ENCODE measurements at places on chromosomes 16 and 17.
A peak's percentile ranks its signal among the peaks of the same experiment; 100 is the strongest.

- no peak for DNase-seq
Measured at GRCh38 chr16:84836234-84836647, 16.5 kb downstream of the CRISPLD2 start.

DNA sequence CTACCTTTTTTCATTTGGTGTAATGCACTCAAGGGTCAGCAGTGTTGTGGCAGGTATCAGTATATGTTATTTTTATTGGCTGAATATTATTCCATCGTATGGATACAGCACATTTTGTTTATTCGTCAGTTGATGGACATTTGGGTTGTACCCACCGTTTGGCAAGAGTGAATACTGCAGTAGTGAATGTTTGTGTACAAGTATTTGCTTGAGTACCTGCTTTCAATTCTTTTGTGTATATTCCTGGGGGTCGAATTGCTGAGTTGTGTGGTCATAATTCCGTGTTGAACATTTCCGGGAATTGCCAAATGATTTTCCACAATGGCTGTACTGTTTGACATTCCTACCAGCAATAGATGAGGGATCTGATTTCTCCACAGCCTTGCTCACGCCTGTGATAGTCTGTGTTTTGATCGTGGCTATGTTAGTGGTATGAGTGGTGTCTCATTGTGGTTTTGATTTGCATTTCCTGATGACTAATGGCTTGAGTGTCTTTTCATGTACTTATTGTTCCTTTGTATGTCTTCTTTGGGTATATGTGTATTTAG is 108.4 kb downstream of the OR1D5 start:
- peak; percentile 4 for DNase-seq

DNA sequence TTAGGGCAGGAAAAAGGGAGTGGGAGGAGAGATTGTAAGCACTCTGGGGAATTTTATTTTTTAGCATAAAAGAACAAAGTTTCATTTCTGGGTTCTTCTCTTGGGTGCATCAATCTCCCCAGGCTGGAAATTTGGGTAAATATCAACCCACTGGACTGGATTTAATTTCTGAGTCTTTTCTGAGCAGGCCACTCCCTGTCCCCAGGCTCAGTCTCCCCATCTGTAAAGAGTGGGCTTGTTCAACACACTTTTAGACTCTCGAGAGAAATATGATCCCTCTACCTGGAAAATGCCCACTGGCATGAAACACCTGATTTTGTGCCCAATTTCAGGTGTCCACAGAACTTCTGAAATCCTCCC is 617 bp upstream of the VTN start:
- no peak for DNase-seq

DNA sequence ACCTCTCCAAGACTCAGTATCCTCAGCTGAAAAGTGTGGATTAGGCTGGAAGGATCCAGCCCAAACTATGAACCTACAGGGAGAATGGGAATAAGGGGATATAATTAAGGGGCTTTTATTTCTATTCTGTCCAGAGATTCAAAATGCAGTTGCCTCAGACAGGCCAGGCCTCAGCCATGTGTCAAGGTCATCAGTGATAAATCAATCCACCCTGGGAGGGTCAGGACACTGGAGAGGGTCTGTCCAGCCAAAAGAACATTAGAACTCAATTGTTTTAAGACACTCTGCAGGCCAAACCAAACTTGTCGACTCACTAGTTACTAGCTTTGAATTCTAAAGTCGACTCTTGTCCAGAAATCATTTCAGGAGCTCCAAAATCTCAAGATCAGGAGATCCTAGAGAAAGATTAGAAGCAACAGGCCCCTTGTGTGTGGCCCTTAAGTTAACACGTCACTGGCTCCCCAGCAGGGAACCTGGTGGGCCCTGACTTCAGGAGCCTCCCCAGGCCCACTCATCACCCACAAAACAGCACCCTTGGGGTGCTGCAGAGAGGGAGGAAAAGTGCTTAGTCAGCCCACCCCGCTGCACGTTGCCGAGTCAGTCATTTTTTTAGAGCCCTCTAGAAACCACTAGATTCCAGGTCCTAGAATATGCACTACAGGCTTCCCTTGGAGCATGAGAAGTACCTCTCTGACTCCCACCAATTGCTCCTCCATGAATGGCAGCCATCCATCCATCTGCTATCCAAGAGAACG is 156.8 kb downstream of the XYLT1 start:
- no peak for DNase-seq

DNA sequence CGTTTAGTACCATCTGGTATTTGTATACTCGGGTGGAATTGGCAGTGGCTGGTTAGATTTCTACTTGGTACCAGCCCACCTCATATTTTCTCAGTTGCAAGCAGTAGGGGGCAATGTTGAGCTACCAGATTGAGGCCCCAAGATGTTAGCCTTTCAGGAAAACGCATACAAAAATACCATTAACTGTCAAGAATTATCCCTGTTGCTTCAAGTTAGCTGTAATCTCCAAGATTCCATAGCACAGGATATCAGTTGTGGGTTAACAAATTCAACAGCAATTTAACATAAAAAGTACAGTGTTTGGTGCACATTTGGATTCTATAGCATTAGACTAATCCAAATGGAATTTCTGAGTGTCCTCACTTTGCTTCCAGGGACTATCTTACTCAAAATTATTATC is 188.2 kb downstream of the FTO start:
- DNase-seq, result peak; percentile 32

GRCh38 chr17:60314423-60314822 is 77.5 kb downstream of the USP32 start:
- DNase-seq, result no peak

DNA sequence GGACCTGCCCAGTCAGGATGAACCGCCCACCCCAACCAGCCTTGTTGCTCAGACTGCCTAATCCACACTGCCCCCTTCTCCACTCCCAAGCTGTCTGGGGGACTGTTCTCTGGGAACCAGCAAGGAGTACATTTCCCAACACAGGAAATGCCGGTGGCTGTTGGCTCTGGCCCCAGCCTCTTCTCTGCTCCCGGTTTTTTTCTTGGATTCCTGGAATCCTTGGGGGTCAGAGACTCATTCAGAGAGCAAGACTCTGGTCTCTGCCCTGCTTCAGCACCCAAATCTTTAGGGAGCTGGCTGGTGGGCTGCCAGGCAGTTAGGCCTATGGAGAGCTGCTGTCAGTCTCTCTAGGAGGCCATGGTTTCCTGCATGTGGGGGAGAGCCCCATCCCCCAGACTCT is 10.8 kb upstream of the MTMR4 start:
- no peak for DNase-seq

DNA sequence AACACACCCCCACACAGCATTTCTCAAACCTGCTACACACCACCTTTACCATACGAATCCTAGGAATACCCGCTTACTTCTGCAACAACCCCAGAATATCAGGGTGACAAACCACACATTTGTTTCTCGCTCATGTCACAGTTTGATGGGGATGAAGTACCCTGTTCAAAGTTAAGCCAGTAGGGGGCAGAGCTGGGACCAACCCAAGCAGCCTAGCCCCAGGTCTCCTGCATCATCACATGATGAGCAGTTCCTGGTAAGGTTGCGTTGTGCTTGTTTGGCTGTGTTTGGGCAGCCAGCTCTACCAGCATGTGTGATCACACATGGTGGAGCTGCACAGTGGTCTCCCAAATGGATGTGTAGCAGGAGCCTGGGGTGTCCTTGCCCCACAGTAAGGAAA is 103.6 kb upstream of the C16orf82 start:
- DNase-seq, result peak; percentile 2
